ENCODE measurements at places on chromosomes 7 and 10.

GRCh38 chr7:46930366-46930765 is 651.5 kb downstream of the TNS3 start:
- no peak for DNase-seq

GRCh38 chr7:7148798-7149481 is 33.4 kb upstream of the C1GALT1 start:
- no peak for DNase-seq

GRCh38 chr7:145212050-145212449 is 376.2 kb upstream of the TPK1 start:
- no peak for DNase-seq

DNA sequence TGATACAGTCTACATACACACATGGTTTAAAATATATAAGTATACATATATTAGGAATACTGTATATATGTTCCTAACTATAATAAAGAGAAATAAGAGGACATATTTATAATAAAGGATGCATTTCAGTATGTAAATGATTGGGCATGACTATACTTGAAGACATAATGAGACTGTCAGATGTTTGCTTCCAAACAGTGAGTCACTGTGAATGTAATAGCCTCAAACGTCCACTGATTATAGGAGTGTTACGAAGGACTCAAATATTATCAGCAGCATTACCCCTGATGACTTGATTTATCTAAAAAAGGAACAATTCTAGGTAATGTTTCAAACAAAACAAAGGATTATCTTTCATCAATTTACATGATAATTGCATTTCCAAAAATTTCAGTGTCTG is 39.9 kb upstream of the NRBF2 start:
- no peak for DNase-seq

GRCh38 chr7:43694399-43694748 is 34.9 kb downstream of the COA1 start:
- no peak for DNase-seq

- DNase-seq = no peak
Observed at GRCh38 chr10:62852961-62853702, 37.0 kb upstream of the EGR2 start.

DNA sequence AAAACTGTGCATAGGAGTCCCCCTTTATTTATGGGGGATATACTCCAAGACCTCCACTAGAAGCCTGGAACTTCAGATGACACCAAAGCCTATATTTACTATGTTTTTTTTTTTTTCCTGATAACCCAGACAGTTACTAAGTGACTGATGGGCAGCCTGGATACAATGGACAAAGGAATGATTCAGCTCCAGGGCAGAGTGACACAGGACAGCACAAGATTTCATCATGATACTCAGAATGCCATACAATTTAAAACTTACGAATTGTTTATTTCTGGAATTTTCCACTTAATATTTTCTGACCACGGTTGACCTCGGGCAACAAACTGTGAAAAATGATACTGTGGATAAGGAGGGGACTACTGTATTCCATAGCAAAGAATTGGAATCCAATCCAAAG is 843.6 kb downstream of the PCDH15 start:
- no peak for DNase-seq

GRCh38 chr10:110358869-110359629 is 54.3 kb upstream of the SMNDC1 start:
- DNase-seq = no peak

DNA sequence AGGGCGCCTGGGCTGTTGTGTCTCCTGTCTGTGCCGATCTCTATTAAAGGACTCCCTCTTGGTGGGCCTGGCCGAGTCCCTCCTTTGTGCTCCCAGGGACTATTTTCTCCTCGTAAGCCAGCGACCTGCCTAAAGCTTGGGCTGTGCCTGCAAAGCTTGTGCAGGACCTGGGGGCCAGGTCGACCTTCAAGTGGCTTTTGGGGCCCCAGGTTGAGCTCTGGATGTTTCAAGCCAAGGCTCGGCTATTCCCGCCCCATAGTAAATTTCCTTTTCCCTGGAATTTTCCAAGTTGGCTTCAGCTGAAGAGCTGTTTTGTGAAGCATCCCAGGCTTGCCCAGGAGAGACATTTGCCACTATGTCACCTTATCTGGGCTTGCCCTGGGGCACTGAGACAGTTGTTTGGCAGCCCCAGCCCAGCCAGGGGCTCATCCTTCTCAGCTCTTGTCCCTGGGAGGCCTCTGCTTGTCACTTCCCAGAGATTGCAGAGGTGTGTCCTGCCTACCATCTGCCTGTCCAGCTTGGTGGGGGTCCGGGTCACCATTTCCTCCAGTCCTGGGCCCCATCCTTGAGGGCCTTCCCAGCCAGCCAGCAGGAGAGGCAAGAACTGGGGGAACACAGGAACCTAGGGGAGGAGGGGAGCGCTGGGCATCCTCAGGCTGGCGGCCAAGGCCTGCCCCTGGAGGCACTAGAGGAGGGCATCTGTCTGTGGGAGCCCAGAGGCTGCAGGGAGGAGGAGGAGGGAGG is 20.2 kb downstream of the ZMIZ2 start:
- DNase-seq = no peak

DNA sequence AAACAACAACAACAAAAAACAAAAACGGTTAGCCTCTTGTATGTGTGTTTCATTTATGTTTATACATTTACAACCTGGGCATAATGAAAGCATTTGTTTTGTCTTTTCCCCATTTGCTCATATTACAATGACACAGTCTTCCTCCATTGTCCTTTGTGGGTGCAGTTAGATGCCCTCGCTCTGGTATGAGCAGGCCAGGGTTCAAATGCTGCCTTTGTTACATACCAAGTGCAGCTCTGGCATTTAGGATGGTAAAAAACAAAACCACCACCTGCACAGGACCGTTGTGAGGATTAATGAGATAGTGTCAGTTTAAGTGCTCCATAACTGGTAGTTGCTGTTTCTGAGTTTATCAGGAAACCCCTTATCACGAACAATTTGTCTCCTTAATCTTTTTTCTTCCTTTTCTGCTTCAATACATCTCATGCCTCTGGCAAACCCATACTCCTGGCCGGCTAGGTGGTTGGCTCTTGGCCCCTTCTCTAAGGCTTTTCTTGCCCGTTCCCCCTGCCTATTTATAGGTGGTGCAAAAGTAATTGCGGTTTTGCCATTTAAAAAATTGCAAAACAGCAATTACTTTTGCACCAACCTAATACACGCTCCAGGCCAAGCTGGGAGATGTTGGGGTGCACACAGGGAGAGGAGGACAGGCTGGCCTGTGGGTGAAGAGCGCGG is 18.6 kb upstream of the TMEM225B start:
- no peak for DNase-seq

DNA sequence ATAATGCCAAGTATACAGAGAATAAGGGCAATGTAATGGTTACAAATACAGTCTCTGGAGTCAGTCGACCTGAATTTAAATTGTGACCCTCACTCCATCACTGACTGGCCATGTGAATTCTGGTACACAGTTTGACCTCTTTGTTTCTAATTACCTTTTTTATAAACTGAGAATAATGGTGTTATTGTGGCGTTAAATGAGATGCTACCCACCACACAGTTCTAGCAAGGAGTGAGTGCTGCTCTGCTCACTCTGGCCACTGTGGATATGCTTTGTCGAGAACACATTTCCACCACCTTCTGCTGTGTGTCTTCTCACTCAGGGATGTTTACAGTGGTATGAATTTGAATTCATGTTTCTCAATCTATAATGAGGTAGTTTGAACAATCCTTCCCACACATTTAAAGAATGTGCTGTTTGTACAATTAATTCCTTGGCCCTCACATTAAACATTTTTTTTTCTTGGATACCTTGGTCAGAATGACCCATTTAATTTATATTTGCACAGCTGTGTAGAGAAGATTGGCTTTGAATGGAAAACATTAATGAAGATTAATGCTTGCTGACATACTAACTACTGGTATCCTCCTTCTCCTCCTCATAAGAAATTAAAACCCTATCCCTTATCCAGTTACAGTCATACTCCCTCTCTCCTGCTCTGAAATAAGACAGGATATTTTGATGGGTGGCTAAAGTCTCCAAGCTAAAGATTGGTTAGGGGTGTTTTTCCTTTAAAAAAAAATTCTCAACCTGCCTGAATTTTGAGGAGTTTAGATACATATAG is 42.4 kb downstream of the PLCE1 start:
- no peak for DNase-seq

GRCh38 chr10:7763929-7764328 is 23.9 kb downstream of the KIN start:
- DNase-seq = no peak

DNA sequence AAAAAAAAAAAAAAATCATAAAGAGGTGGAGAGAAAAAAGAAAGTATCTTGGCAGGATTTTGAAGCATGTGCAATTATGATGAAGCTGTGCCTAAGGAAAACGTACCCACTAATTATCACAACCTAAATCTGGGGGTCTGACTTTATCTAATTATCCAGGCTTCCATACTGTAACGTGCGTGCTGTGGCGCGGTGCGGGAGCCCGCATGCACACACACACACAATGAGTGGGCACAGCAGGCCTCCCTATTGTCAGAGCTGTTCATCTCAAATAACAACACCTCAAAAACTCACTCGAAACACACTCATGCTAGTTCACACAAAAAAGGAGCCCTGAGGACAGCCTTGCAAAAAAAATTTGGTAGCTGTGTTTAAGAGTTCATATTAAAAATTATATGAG is 31.9 kb downstream of the BEND7 start:
- DNase-seq = no peak

DNA sequence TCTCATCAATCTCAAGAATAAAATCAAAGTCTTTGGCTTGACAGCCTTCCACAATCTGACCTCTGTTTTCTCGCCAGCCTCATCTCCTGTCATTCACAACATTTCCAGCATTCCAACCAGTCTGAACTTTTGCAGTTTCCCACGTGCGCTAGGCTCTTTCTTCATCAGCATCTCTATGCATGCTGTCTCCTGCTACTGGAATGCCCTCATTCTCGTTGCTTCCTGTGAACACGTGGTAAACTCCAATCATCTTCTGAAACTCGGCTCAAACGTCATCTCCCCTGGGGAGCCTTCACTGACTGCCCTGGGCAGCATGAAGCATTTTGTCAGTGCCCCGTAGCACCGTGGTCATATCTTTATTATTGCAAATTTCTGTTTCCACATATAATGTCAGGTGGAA is 12.2 kb upstream of the RSBN1L start:
- DNase-seq = no peak

DNA sequence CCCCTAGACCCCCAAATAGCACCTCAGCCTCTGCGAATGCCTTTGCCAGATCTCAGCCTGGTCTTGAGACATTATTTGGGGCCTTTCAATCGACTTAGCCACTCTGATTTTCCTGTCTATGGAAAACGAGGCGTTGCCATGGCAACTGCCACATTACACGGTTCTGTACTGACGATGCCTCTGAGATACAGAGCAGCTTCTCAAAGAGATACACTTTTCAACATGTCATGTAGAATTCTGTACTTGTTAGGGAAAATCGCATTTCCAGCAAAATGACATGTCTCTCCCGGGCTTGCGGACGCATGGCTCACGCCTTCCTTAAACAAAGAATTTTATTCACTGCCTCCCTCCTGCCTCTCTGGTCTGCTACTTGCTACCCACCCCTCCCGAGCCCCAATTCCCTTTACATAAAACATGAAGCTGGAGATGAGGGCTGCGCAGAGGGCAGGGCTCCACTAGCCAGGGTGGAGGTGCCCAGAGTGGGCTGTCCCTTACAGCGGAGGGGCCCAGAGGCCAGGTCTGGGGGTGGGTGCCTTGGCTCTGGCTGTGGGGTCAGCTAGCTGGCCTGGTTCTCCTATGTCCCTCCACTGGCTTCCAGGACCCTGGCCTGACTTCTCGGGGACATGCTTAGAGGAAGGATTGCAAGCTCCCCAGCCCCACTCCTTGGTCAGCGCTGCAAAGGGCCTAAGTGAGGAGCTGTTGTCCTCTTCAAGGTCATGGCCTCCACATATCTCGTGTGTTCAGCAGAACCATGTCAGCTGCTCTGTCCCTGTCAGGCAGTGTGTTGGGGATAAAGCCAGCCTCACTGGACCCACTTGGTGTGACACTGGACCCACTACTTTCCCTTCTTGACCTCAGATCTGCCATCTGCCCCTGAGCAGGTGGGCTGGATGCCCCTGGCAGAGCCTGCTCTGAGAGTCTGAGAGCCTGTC is 342.5 kb downstream of the RPS24 start:
- no peak for DNase-seq

DNA sequence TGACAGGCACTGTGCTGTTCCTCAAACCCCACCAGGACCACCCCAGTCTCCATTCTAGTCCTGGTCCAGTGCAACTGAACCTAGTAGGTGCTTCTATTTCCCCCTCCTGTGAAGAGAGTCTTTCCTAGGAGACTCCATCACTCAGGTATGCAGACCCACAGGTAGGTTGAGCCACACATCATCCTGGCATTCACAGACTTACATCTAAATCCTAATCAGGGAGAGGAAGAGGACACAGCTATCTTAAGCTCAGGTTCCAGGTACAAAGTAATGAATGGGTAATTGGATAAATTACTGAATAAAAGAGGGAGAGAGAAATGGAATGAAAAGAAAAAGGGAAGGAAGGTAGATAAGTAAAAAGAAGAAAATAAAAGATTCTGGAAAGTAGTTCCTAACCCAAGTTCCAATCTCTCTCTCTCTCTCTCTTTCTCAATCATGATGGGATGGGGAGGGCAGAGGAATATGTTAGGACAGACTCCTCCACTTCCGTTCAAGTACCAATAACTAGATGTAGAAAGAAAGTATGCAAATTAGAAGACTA is 139.8 kb upstream of the NAMPT start:
- no peak for DNase-seq

GRCh38 chr10:70269741-70270140 is 14.1 kb downstream of the NPFFR1 start:
- DNase-seq = no peak

- DNase-seq = no peak
Observed at GRCh38 chr10:62992145-62992721, 140.9 kb upstream of the NRBF2 start.

DNA sequence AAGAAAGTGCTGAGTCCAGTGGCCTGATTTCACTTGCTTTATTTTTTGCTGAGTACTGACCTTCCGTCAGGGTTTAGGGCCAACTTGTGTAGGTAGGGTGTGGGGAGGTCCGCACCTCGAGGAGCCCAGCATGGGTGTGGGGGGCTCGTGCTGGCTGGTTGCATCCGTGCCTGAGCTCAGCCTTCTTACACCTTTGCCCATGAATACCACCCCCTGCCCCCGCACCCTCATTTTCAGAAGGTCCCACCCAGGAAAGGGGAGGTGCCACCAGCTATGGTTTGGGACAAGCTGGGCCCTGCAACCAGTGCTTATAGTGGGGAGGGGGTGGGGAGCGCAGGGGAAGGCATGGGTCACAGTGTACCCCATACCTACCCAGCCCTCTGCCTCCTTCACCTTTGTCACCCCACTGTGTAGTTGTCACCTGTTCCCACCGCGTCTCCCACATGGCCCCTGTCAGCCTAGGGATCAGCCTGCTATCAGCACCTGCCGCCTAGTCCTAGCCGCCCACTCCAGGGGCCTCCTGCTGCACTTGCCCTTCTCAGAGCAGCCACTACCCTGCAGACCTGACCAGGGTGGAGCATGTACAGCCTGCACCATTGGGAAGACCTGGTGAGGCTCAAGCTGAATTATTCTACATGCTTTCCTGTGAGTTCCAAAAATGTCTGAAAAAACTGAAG is 146.2 kb upstream of the RET start:
- DNase-seq = no peak

DNA sequence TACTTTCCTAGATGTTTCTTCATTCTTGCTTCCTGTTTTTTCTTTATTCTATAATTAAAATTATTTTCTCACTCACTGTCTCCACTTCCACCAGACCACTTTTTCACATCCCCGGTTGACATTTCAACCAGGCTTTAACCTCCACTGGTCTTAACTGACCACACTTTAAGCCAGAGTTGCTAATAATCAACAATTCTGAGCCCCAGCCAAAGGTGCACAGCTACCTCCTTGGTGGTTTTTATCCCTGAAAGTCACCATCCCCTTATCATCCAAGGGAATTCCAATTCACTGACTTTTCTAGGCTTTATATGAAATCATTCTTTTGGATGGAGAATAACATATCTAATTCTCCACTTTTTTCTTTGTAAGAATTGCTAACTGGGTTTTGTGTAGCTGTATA is 138.9 kb downstream of the FRMD4A start:
- DNase-seq = no peak

Data from activated T-helper 1 cell treated with anti-CD3 and anti-CD28 coated beads, Interleukin-2, amount 50 U/mL, for 16 hours (primary cell).